ENCODE measurements at places on chromosomes 13 and 19.
A peak's percentile ranks its signal among the peaks of the same experiment; 100 is the strongest.

- no peak for DNase-seq
Measured at GRCh38 chr13:93758575-93758974, 532.0 kb downstream of the GPC6 start.

DNA sequence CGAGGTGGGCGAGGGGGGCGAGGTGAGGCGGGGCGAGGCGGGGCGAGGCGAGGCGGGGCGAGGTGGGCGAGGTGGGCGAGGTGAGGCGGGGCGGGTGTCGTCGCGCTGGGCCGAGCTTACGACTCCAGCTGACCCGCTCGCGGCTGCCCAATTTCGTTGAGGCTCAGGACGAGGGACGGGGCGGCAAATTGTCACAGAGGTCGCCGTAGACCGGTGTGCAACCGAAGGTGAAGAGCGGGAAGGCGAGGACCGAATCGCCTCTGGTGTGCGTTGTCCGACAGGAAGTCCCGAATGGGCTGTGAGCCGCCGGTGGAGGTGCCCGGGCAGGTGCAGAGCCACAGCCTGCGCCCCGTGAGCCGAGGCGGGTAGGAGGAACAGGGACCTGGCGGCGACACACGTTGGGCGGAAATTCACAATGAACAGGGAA is at the start of gene LACC1:
Gene LACC1 (plus strand): TSS at position 150 of the 427 bp plus-strand sequence. CDS start 1,082 bp downstream, outside the sequence.
- DNase-seq, result no peak

- DNase-seq, result no peak
Measured at GRCh38 chr13:44237881-44238421, 135.7 kb upstream of the SERP2 start.

- no peak for DNase-seq
Measured at GRCh38 chr19:28504727-28505126, 708.2 kb downstream of the UQCRFS1 start.

GRCh38 chr13:69912630-69913029 is 195.0 kb upstream of the ATXN8OS start:
- no peak for DNase-seq

- peak; percentile 73 for DNase-seq
Measured at GRCh38 chr13:107838588-107839161, 376.7 kb downstream of the LIG4 start.

GRCh38 chr13:48297131-48297786 is 6.3 kb upstream of the RB1 start:
- DNase-seq, result no peak

GRCh38 chr13:21580736-21581135 is 23.2 kb downstream of the MICU2 start:
- no peak for DNase-seq

GRCh38 chr13:23966691-23967615 is 69.7 kb upstream of the C1QTNF9B start:
- no peak for DNase-seq

DNA sequence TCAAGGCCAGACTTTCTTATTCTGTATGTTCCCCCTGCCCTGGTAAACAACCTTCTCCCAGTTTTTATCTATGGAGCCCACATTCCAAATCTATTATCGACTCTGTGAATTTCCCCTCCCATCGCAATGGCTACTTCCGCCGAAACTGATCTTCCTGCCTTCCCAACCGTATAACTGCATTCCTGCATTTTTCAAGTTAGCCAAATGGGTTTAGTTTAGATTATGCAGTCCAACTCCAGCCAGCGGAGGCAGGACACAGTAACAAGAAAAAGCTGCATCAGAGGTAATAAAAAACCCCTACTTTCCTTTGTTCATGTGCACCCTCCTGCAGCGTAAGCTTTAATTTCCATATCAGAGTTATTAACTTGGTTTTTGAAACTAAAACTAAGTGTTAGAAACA is 112.2 kb upstream of the ZNF91 start:
- DNase-seq, result no peak

GRCh38 chr19:8388612-8388958 is 1.6 kb upstream of the RAB11B start:
- DNase-seq, result no peak

GRCh38 chr19:38812009-38812840 is 520 bp downstream of the LGALS4 start:
- no peak for DNase-seq

- no peak for DNase-seq
Measured at GRCh38 chr19:3364501-3364858, 1.9 kb upstream of the NFIC start.

GRCh38 chr13:98035373-98035772 is 81.9 kb downstream of the IPO5 start:
- no peak for DNase-seq

- no peak for DNase-seq
Measured at GRCh38 chr19:43524922-43525835, 1.8 kb downstream of the ETHE1 start.

DNA sequence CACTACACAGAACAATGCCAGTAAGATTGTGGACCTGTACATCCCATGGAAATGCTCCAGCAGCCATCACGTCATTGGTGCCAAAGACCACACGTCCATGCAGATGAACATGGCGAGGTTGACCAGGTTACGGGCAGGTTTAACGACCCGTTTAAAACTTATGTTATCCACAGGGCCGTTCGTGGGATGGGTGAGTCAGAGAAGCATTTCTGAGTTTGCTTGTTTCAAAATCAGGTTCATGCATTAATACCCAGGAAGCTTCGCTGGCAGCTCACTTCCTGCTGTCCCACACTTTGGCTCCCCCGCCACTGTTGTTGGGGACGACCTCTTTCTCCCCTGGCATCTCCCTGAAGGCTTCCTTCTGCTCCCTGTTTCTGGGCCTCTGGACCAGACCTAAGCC is 194.1 kb downstream of the USP12 start:
- no peak for DNase-seq

DNA sequence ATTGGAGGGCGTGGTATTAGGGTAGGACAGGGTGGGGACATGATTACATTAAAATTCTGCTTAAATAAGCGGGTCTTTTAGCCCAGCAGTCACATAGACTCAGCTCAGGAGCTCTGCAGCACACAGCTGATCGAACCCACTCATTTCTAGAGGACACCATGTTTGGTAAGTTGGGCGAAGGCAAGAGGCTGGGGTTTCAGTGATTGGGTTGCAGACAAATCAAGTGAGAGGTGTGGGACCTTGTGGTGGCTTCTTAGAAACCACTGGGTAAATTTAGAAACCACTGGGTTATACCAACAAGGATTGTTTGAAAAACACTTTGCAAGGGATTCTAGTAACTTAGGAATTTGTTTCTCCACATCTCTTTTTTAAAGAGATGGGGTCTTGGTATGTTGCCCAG is at the start of gene LEUTX:
Gene LEUTX (plus strand): TSS at position 92 of the 400 bp plus-strand sequence. CDS start 67 bp downstream, at position 159.
- no peak for DNase-seq

- no peak for DNase-seq
Measured at GRCh38 chr19:30886222-30886621, 463.0 kb downstream of the TSHZ3 start.

DNA sequence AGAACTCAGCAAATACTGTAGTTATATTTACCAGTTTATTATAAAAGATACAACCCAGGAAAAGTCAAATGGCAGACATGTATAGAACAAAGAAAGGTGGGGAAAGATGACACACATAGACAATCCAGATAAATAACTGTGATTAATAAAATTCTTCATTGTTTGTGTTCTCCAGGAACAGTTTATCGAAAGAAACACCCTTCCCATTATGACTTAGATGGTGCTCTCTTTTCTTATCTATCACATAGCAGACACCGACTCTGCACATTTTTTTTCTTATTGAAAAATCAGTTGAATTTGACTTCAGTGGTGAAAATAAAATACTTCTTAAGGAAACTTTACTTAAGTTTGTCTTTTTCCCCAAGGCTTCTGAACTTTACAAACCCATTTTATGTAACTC is 6.2 kb downstream of the ZNF708 start:
- DNase-seq, result no peak

- no peak for DNase-seq
Measured at GRCh38 chr19:16376241-16376640, 51.6 kb downstream of the KLF2 start.

- no peak for DNase-seq
Measured at GRCh38 chr19:36115453-36116343, at the start of gene TBCB. Gene TBCB (plus strand): TSS chr19:36115468. CDS start chr19:36115561, 93 bp downstream.
